ENCODE measurements at places on chromosomes 13 and 19.

DNA sequence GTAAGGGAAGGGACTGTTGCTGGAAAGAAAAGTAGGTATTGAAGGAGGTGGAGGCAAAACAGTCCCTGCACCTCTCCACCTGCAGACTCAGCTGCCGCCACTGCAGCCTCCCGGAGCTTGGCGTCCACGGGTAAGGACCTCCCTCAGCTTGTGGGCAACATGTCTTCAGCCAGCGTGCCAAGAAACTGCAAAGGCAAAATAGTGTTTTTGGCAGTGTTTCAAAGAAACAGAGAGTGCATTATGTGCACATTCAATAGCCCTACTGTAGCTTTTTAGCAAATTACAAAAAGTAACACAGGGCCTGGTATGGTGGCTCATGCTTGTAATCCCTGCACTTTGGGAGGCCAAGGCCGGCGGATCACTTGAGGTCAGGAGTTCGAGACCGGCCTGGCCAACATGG is 57.4 kb downstream of the ATP11A start:
- no peak for DNase-seq

- DNase-seq, result no peak
These were observed 37.2 kb downstream of the SLITRK1 start for GRCh38 chr13:83845106-83845505.

GRCh38 chr19:45809643-45810159 is 5.4 kb downstream of the RSPH6A start:
- no peak for DNase-seq

GRCh38 chr13:97695684-97696083 is 257.8 kb upstream of the IPO5 start:
- DNase-seq, result no peak

GRCh38 chr19:41569481-41570150 is 6.3 kb upstream of the CEACAM21 start:
- DNase-seq, result no peak

GRCh38 chr19:37313335-37313627 is 57.6 kb upstream of the ZNF527 start:
- no peak for DNase-seq

GRCh38 chr19:2774953-2775555 is 8.0 kb downstream of the SGTA start:
- DNase-seq, result no peak

GRCh38 chr13:44904967-44905366 is 84.3 kb downstream of the NUFIP1 start:
- no peak for DNase-seq

DNA sequence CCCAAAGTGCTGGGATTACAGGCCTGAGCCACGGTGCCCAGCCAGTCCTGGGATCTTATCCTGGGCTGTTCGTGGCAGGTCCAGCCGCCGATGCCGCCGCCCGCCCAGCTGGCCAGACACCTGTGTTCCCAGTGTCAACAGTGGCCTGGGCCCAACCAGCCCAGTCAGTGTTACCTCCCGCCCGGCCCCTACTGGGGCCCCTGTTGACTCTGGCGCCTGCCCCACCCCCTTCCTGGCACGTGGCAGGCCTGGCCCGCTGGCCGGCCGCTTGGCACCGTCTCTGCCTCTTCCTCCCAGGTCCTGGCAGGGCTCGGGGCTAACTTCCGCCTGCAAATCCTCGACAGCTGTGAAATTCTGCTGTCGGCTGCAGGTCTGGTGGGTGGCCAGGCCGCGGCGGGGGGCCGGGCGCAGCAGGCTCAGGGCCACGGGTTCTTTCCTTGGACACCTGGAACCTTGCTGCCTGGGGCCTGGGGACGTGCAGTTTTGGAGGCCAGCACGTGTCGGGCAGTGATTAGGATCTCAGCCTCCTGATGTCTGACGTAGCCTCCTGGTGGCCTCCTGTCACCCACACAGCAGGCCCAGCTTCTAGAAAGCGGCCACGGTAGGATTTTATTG is 9.1 kb downstream of the ARID3A start:
- no peak for DNase-seq

DNA sequence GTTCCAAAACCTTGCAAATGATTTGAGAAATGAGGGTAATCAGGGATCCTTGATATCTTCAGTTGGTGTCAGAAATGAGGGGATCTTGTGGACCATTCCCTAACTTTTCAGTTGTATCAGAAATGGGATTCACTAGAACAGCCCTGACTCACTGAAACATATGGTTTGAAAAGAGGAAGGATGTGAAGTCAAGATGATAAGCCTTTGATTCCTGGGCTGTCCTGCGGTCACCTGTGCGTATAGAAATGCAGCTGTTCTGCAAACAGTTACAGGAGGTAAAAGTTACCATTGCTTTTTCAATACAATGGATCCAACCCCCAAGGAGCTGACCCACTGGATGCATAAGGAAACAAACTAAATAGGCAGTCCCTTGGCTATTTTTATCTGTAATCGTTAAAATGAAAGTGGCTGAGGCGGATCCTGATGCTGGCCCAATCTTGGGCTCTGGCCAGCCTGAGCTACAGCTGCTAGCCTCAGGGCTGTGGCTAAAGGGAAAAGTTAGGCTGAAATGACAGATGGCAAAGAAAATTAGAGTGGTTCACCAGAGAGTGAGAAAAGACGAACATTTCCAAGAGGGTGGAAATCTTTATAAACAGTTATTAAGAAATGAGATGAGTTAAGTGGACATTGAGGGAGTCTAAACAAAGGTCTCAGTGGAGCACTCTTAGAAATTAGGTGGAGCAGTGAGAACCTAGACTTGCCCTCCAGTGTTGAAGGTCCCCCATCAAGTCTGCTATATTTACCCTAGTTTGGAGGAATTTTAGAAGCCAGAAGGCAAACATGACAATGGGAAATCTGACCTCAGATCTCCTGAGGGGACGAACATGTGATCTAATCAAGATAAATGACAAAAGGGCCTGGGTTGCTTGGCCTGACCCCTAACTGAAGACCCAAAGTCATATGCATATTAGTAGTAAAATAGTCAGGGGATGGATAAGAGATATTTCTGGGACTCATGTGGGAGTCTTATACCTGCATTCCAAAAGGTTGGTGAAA is 7.6 kb downstream of the SIGLECL1 start:
- no peak for DNase-seq

DNA sequence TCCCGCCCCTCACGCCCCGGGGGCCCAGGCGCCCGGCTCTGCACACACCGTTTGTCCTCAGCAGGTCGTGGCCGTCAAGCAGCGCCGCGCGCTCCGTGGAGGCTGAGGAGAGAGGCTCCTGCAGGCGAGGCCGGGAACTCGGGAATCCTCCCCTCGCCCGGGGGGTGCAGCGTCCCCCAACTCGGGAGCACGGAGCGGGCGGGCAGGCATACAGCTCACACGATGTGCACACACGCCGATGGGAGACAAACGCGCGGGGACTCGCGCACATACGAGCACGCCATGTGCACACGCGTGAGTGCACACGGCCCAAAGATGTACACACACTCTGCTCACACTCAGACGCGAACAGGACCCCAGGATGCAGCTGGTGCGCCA is 703 bp downstream of the CLEC4G start:
- no peak for DNase-seq

DNA sequence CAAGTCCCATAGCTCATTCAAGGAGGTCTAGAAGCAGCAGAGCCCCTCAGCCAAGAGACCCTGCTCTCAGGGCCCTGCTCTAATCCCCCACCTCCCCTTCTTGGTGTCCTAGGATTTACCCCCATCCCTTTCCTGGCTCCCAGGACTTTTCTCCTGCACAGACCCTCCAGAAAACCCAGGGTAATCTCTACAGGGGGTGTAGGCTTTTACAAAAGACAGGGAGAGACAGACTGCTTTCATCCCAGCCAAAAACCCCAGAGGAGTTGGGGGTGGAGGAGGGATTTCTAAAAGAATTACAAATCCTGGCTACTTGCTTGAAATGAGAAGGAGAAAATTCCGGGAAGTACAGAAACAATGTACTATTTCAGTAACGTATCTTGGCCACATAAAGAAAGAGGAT is 133.3 kb downstream of the TNFSF13B start:
- DNase-seq, result no peak

DNA sequence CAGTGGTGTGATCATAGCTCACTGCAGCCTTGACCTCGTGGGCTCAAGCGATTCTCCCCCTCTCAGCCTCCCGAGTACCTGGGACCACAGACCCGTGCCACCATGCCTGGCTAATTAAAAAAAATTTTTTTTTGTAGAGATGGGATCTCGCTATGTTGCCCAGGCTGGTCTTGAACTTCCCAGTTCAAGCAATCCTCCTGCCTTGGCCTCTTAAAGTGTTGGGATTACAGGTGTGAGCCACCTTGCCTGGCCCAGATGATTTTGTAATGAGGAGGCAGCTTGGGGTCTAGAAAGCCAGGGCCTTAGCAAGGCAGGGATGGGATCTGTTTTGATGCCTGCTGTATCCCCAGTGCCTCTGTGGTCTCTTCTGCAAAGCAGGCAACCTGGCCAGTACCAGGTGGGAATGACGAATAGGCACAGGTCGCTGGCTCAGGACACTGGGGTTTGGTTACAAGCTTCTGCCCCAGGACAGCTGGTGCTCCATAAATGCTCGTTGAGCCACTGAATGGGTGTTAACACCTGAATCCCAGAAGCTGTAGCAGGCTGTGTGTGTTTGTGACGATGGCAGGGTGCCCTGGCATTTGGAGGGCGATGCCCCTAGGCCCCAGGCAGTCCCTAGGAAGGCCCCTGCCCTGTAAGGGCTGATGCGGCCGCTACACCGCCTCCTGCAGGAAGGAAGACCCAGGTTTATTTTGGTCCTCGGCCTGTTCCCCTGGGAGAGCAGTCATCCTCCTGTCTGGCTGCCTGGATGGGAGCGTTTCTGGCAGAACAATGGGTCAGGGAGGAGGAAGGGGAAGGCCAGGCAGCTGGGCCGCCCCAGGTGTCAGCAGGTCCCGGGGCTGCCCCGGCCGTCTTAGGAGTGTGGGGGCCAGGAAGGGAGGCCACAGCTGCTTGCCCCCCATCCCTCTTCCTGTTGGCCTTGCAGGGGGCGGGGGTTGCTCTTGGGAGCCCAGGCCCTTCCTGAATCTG is 8.6 kb downstream of the TNFAIP8L1 start:
- no peak for DNase-seq

DNA sequence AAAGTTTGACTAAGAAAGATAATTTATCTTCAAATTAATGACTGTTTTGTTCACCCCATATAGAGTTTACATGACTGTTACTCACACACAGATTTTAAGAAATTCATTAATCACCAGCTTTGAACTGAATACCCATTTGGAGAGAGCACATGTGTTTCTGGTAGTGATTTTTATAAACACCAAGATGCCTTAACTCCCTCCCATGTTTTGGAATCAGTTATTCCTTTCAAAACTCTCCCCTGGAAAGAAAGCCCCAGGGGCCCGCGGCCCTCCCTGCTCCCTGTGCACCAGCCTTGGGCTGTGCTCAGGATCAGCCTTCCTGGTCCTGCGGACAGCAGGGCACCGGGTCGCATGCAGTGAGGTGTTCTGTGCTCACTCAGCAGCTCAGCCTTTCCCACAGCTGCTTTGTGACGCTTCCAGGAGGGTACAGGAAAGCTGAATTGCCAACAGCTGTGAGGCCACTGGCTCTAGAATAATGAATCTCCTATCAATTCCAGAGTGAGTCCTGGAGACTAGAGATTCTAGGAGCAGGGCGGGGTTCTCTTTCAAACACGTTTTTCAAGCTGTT is 483.2 kb downstream of the EFNB2 start:
- DNase-seq, result no peak

GRCh38 chr19:49637821-49638738 is 1.9 kb downstream of the RRAS start:
- DNase-seq, result no peak

DNA sequence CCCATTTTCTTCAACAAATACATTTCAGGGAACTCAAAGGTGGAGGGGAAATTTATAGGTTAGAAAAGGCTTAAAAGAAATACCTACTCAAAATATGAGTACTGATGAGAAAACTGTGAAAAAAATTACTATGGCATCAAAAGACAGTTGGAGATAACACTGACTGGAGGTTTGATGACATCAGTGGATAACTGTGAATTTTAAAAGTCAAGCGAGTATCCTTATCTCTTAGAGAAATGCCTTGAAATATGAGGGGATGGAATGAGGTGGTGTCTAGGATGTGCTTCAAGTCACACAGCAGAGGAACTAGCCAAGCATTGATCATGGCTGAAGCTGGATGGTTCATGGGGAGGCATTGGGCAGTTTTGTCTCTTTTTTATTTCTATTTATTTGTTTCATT is 27.2 kb upstream of the SLC15A1 start:
- DNase-seq, result no peak

- no peak for DNase-seq
These were observed 411 bp upstream of the KLK15 start for GRCh38 chr19:50833802-50834167.

GRCh38 chr19:56725829-56726424 is 54.4 kb upstream of the ZNF835 start:
- no peak for DNase-seq

DNA sequence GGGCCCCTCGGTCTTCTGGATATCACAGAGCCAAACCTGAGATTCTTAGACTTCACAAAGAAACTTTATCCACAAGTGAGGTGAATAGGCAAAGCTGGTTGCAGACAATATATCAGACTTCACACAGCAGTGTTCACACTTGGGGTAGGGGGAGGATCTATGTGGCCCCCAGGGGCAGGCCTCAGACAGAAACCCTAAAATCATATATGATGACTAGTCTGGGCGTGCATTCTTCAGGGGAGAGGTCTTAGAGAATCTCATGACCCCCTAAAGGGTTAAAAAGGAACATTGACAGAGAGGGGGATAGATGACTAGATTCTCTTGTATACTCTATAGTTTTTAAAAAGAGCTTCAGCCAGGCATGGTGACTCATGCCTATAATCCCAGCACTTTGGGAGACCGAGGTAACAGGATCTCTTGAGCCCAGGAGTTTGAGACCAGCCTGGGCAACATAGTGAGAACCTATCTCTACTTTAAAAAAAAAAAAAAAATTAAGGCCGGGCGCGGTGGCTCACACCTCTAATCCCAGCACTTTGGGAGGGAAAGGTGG is 2.8 kb downstream of the TYROBP start:
- DNase-seq, result no peak

- no peak for DNase-seq
These were observed 1.8 kb upstream of the UBE2M start for GRCh38 chr19:58560007-58560887.

GRCh38 chr19:33998302-33998701 is 174.0 kb upstream of the LSM14A start:
- no peak for DNase-seq

All from stimulated activated CD8-positive, alpha-beta memory T cell treated with anti-CD3 and anti-CD28 coated beads, Interleukin-15, amount 100 ng/mL, for 1 hour (primary cell).